ENCODE measurements at places on chromosomes 11 and 22.

DNA sequence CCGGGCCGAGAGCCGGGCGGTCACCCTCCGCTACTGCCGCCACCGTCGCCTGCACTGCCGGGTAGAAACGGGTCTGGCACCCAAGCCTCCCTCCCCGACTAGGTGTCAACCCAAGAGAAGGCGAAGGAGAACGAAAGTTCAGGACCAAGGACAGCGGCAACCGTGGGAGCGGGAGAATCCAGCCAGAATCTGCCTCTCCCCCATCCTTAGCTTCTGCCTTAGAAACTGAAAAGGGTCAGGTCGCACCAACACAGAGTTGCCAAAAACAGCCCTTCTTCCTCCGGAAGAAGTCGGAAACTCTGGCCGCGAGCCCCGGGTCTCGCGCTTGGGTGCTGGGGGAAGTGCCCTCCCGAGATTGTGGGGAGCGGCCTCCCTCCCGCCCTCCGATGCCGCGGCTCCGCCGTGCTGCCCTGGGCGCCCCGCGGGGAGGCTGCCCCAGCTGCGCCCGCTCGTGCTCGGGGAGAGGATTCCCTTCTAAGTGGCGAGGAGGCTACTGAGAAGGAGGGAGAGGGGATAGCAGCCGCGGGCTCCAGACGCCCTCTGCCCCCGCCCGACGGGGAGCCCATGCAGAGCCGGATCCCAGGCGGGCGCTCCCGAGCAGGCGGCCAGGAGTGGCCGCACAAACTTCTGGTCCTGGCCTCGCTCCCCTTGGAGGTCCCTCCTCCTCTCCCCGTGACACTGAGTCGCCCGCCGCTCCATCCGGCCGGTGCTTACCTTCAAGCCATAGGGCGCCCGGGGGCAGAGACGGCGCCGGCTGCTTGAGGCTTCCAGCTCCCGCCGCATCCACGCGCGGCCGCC is 637 bp downstream of the DRD2 start:
- peak; percentile 68 for DNase-seq

DNA sequence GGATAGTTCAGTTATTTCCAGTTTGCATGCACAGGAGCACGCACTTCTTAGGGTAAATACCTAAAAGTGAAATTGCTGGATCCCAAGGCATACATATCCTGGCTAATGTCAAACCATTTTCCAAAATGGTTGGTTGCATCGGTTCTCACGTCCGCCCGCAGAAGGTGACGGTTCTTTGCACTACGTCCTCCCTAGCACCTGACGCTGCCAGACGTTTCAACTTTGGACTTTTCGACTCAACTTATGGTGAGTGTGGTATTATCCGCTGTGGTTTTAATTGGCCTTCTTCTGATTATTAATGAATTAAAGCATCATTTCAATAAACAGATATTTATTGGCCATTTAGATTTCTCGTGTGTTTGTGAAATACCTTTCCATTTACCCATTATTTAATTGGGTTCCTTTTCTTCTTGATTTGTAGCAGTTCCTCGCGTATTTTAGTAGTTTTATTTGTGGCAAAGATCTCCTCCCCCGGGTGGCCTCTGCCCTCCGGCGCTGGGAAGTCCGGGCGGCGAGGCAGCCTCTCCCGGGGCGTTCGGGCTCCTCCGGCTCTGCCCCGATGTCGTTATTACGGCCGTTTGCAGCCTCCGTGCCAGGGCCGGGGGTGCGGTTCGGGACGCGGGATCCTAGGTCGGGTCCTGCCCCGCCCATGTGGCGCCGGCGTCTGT is at the start of gene JHY:
TSS of gene JHY (plus strand) at position 571 of the 668 bp plus-strand sequence. CDS start 3,091 bp downstream, outside the sequence.
- DNase-seq: no peak

DNA sequence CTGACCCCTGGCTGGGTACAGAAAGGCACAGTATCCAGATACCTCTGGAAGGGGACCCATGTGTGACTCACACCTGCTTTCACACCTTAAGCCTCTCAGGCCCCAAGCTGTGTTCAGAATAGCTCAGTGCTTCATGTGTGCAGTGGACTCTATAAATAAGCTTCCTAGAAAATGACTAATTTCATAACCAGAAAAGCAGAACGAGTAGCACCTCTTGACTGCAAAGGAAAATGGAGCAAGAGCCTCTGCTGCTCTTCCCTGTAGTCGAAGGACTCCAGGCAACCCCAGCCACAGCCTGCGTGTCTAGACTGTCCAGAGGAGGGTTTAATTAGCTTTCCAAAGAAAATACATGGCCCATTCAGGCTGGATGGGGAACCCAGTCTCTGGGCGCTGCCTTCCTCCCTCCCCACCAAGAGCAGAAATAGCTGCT is 23.1 kb downstream of the PTPN5 start:
- DNase-seq: no peak

DNA sequence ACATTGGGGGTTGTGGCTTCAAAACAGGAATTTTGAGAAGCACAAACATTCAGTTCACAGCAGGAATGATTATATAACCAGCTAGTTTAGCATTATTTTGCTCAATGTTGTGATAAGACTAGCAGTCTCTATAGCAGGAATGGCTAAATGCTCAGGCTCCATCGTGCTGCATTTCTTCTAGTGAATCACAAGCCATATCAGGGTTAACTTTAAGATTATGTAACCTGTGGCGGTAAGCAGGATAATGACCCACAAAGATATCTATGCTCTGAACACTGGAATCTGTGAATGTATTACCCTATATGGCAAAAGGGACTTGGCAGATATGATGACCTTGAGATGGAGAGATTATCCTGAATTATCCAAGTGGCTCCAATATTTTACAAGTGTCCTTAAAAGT is 14.8 kb downstream of the FSHB start:
- DNase-seq: no peak

- DNase-seq: no peak
Measured at GRCh38 chr22:48021991-48022401, 1259.5 kb downstream of the TBC1D22A start.

- DNase-seq: no peak
Measured at GRCh38 chr11:63708764-63709163, 27.5 kb downstream of the RTN3 start.

GRCh38 chr11:10762913-10763421 is 11.9 kb downstream of the CTR9 start:
- no peak for DNase-seq

DNA sequence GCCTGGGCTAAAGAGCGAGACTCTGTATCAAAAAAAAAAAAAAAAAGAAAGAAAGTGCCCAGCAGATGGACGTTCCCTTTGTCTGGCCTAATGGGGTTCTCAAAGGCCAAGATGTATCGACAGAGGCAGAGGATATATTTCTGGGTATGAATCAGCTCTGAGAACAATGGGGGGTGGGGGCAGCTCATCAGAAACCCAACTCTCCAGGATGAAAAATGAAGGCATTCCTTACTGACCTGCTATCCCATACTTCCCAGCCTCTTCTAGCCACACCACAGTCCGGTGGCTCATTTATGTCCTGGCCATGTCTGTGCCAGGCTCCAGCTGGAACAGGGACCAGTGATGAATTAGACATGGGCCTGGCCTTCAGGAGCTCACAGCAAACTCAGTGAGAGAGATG is 15.2 kb upstream of the POLD3 start:
- no peak for DNase-seq

DNA sequence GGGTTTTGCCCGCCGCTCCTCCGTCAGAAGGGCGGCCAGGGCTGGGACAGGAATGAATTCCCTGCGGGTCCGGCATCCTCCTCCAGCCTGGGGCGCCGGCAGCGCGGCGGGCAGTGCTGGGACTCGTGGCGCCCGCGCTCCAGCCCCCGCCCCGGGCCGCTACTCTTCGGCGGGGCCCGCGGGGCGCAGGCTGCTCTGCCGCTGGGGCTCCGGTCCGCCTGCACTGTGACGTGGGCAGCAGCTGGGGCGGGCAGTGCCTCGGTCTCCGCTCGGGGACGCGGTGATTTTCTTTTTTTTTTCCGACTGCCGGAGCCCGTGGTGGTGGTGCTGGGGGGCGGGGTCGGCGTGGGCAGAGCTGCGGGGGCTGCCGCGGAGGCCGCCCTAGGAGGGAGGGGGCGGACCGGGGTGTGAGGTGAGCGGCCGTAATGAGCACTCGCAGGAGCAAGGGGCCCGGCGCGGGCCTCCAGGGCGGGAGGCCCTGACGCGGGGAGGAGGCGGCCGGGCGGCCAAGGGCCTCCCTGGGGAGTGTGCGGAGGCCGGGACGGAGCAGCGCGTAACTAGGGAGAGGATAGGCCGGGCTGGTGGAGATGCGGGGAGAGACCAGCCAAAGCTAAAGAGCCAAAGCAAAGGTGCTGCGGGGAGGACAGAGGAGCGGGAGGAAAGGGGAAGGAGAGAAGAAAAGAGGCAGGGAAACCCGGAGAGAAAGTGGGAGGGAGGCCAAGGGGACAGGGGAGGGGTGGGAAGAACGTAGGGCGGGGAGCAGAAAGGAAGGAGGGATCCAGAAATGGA is 73.3 kb upstream of the ZBED5 start:
- DNase-seq: peak; percentile 65

GRCh38 chr22:45159652-45160462 is 3.9 kb upstream of the NUP50 start:
- DNase-seq: no peak

DNA sequence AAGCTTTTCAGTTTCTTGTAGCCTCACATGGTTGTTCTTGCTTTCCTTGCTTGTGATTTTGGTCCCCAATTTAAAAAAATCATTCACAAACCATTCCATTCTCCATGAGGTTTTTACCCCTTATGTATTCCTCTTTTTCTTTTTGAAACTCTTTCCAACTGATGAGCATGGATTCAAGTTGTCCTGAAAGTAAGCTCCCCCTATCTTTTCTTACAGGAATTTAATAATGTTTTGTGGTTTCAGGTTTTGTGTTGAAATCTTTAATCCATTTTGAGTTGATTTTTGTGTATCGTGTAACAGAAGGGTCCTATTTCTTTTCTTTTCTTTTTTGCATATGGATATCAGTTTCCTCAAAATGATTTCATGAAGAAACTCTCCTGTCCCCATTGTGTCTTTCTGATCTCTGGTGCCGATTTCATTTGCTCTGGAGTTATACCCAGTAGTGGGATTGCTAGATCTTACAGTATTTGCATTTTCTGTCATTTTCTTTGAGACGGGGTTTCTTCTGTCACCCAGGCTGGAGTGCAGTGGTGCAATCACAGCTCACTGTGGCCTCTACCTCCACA is 58.5 kb downstream of the LRRC74B start:
- DNase-seq: no peak

DNA sequence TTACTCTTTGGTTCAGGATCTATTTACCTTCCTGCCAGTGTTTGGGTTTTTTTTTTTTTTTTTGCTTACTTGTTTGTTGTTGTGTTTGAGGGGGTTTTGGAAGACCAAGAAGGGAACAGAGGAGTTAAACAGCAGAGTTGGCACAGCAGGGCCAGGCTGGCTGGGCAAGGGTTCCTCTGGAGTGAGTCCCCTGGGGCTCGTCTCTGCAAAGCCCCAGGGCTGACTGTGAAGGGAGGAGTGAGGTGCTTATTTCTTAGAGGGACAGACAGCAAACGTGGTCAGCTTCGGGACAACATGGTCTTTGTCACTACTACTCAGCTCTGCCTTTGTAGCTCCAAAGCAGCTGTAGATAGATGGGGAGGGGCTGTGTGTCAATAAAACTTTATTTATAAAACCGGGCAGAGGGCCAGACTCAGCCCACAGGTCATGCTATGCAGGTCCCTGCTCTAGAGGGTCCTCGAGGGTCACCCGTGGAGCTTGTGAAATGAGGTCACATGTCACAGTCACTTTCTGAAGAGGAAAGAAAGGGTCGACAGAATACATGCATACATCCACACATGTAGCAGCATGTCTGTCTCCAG is 1404.7 kb downstream of the BRD1 start:
- no peak for DNase-seq

GRCh38 chr11:109706945-109707344 is 285.0 kb downstream of the C11orf87 start:
- no peak for DNase-seq

GRCh38 chr22:33167998-33168790 is 110.0 kb upstream of the SYN3 start:
- DNase-seq: no peak

DNA sequence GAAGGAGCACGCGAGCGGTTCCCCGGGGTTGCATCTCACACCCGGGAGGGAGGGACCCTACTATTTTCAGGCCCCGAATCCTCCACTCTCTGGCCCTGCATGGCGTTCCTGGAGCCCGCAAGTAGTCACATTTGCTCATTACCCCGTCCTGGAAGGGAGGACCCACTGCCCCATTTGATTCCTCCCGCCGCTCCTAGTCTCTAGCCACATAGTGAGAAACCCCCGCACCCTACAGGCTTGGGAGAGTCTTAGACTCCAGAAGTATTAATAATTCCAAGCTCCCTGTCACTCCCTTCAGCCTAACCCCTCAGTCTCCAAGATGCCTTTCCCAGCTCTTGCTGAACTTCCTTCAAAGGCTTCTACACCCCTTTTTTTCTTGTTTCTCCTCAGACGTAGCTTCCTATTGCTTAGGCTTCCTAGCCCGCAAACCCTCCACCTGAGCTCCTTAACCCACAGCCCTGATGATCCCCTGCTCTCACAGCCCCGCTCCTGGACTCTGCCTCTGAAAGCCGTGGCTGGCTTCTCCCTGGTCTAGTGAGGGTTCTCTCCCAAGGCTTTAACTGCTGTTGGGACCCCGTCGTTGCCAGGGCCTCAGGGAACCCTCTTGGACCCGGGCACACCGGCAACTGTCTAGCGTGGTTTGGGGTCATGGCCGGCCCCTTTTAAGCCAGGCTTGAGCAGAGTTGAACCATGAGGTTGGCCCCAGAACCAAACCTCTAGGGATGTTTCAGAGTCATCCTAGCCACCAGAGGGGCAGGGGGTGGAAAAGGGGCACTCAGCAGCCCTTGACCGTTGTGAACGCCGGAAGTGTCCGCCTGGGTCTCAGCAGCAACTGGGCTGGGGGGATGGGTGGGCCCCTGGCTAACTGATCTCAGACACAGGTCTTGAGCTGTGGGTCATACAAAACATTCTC is 862 bp downstream of the GGA1 start:
- no peak for DNase-seq

Data from stimulated activated effector memory CD8-positive, alpha-beta T cell treated with anti-CD3 and anti-CD28 coated beads, Interleukin-12 subunit alpha, Interleukin-12 subunit beta, amount 100 ng/mL, for 72 hours (primary cell).